A549 treated with RU486 at 1 μM for 4 hours (cell line): ENCODE measurements at places on chromosomes 6 and 20. TPM values are rescaled to one million over a fixed set of nuclear protein-coding genes. Genes with fewer than 3 reads are reported as not detected.

FNDC1 gene
- total RNA-seq = 0.05 to 0.23 TPM (median 0.09 TPM) in 5 replicates

IGF2R gene
- total RNA-seq = 27.1 to 36.3 TPM (median 30.9 TPM) in 5 replicates

LPA gene
- 0.09 to 0.10 TPM in 2 of 5 replicates, not detected in the others for total RNA-seq

ENPP1 gene
- total RNA-seq = 0.95 to 1.7 TPM (median 1.6 TPM) in 5 replicates

EPPIN gene
- total RNA-seq = not detected in 5 replicates

HSPA12B gene
- 0.29 to 0.43 TPM (median 0.34 TPM) in 5 replicates for total RNA-seq

GLP1R gene
- total RNA-seq = not detected in 5 replicates

PAK5 gene
- total RNA-seq = not detected in 5 replicates

RIMS4 gene
- 1.0 to 1.4 TPM (median 1.2 TPM) in 5 replicates for total RNA-seq

SLC13A3 gene
- total RNA-seq = 0.03 to 0.13 TPM (median 0.06 TPM) in 3 of 5 replicates, not detected in the others

VWA7 gene
- total RNA-seq = 1.2 to 2.0 TPM (median 1.7 TPM) in 5 replicates

LGSN gene
- 2.7 to 3.8 TPM (median 3.2 TPM) in 5 replicates for total RNA-seq

WFDC5 gene
- not detected in 5 replicates for total RNA-seq

PARD6B gene
- 1.6 to 3.1 TPM (median 2.4 TPM) in 5 replicates for total RNA-seq
